ENCODE measurements at places on chromosomes 5 and 9. TPM values are rescaled to one million over a fixed set of nuclear protein-coding genes. Genes with fewer than 3 reads are reported as not detected.

- no peak for DNase-seq
These were observed 150.6 kb downstream of the MCTP1 start for GRCh38 chr5:95134326-95134725.

- DNase-seq: peak; percentile 28
These were observed 34.5 kb upstream of the COL5A1 start for GRCh38 chr9:134606951-134607731.

DNA sequence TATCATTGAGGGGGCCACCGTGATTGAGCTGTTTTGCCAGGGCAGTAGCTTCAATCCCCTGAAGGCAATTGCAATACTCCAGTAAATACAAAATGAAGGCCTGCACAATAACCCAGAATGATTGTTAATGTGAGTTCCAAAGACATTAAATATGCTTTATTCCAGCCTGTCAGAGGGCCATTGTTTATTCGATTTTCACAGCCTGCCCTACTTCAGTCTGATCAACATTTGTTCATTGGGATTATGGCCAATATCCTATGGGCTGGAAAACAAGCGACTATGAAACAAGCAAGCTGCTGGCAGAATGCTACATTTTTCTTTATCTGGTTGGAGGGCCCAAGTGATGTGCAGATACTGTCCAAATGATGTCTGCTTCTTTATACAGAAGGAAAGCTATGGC is 543.1 kb downstream of the TLE1 start:
- no peak for DNase-seq

Gene C6
- not detected for total RNA-seq

GRCh38 chr5:132074772-132075718 is 1.5 kb downstream of the CSF2 start:
- no peak for DNase-seq

DNA sequence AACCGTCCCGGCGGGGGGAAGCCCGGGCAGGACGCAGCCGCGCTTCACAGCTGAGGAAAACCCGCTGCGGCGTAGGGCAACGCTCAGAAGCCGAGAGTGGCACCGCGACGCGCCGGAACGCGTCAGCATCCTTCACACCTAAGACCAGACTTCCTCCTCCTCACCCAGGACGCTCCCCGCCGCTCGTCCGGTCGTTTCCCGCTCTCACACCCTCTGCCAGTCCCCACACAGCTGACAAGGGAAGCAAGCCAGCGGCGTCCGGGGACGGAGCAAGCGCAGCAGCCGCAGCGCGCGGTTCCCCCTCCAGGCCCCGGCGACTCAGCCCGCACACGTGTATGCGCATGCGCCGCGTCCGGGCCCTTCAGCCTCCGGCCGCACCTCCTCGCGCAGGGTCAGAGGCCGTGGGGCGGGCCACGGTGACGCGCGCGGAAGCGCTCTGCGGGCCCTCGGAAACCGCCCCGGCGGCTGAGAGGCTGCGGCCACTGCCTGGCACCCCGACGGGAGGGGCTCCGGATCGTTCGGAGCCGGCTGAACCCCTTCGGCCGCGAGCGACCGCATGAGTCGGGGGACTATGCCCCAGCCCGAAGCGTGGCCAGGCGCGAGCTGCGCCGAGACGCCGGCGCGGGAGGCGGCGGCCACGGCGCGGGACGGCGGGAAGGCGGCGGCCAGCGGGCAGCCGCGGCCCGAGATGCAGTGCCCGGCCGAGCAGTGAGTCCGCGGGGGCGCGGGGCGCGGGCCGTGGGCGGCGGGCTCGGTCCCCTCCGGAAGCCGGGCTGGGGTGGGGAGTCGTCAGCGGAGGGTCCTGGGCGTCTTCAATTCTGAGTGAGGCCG is at the start of gene OTULIN:
Gene OTULIN (plus strand): TSS at position 449 of the 831 bp plus-strand sequence. CDS start 108 bp downstream, at position 557.
- DNase-seq: peak; percentile 93

- no peak for DNase-seq
These were observed 32.9 kb downstream of the STRBP start for GRCh38 chr9:123235448-123235847.

- DNase-seq: peak; percentile 46
These were observed 45.5 kb downstream of the SPOCK1 start for GRCh38 chr5:137453483-137454080.

All from endothelial cell of umbilical vein (primary cell).